ENCODE measurements at places on chromosomes 2 and 18.
A peak's percentile ranks its signal among the peaks of the same experiment; 100 is the strongest.

GRCh38 chr2:11354363-11355154 is 10.1 kb upstream of the ROCK2 start:
- no peak for DNase-seq

DNA sequence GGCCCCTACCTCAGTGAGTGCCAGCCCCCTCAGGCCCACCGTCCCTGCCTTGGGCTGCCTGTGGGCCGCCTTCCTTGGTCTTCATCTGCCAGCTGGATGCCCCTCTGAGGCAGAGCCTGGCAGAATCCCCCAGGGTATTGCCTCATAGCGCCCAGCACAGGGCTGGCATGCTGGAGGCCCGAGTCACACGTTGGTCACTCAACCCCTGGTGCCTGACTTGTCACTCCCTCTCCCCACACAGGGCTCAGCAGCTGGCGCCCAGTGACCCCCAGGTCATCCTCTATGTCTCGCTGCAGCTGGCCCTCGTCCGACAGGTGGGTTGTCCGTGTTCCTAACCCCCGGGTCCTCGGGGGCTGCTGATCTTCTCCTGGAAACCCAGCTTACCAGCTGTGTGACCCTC is 108.4 kb upstream of the MCFD2 start:
- no peak for DNase-seq

DNA sequence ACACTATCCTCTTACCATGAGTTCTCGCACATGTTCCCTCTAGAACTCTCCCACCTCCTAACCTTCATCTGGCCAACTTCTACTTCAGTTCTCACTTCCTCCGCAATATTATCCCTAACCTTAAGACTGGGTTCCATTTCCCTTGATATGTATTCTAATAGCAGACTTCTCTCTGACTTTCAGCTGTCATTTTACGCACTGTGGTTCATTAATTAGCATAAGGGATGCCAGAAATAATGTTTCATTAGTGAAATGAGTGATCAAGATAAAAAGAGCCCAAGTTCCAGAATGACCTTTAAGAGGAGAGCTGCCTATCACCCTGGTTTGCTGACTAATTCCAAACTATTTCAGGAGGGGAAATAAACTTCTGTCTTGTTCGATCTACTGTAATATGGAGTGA is 108.6 kb upstream of the CCDC150 start:
- no peak for DNase-seq

DNA sequence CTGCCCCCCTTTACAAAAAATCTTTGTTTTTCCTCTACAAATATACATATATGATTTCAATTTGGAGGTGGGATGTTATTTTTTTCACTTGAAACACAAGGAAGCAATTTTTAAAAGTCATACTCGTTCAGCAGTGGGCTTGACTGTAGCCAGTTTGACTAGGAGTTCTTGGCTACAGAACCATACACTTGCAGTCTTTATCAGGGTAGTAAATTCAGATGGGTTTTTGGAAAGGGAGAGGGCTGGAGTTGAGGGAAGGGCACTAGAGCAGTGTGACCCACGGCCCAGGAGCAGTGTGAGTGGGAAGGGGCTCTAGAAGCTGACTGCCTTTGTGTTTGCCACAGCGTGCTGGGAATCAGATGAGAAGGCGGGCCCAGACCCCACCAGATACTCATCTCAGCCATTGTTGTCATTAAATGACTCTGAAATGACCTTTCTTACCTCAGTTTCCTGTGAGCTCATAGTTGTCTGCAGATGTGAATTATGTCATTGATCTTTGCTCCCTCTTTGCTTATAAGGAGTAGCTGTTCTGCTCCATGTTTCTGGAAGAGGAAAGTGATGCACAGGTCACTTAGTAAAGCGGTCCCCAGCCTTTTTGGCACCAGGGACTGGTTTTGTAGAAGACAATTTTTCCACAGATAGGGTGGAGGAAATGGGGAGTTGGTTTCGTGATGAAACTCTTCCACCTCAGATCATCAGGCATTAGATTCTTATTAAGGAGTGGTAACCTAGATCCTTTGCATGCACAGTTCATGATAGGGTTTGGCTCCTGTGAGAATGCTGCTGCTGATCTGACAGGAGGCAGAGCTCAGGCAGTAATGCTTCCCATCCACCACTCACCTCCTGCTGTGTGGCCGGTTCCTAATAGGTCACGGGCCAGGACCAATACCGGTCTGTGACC is 116.8 kb downstream of the SPTBN1 start:
- DNase-seq, result peak; percentile 57

DNA sequence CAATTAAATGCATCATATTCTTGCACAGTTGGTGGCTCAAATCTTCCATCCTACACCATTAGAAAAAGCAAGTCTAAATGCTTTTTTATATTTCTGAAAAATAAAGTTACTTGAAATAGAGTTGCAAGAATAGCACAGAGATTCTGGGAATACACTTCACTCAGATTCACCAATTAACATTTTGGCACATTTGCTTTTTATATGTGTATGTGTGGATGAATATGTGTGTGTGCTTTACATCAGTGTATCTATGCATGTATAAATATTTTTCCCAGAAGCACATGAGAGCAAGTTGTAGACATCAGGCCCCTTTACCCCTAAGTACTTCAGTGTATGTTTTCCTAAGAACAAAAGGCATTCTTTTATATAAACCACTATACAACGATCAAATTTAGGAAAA is 27.6 kb upstream of the MSH2 start:
- DNase-seq, result no peak
